ENCODE measurements at places on chromosomes 3 and 15.
A peak's percentile ranks its signal among the peaks of the same experiment; 100 is the strongest.

GRCh38 chr3:54087581-54088410, 34.6 kb upstream of the CACNA2D3 start:
- no peak for DNase-seq

GRCh38 chr3:38582941-38583645, 66.4 kb downstream of the SCN5A start:
- no peak for DNase-seq

DNA sequence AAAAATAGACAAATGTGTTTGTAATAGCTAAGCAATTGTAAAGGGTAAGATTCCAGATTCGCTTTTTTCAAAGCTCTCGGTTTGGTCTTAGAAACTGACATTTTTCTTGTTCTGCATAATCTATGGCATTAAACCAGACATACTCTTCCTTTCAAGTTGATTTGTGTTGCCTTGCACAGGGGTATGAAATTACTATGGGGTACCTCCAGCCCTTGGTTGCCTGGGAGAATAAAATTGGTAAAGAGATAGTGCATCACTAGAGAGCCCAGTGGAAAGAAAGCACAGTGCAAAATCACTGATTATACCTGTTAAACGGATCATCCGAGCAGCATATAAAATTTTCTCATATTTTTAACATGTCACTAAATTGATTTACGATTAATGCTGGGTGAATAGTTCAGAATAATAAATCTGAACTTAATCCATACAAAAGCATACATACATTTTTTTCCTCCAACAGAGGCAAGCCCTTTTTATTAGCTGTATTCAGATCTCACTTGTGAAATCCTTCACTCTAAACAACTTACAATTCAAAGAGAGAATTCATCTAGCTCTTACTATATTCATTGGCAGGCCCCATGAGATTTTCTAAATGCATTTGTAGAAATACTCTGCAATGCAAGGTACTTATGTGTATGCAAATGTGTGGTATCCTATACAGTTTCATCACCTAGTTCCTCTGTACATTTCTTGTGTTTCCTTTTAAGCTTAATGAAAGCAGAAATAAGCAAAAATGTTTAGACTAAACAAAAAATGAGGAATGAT, 224.4 kb downstream of the ROBO1 start:
- no peak for DNase-seq

- DNase-seq: no peak
Observed at GRCh38 chr3:116905794-116906193, 196.2 kb downstream of the TUSC7 start.

GRCh38 chr3:135905058-135905724, 60.3 kb upstream of the PPP2R3A start:
- no peak for DNase-seq

- DNase-seq: no peak
Observed at GRCh38 chr15:60172143-60172542, 168.0 kb downstream of the FOXB1 start.

DNA sequence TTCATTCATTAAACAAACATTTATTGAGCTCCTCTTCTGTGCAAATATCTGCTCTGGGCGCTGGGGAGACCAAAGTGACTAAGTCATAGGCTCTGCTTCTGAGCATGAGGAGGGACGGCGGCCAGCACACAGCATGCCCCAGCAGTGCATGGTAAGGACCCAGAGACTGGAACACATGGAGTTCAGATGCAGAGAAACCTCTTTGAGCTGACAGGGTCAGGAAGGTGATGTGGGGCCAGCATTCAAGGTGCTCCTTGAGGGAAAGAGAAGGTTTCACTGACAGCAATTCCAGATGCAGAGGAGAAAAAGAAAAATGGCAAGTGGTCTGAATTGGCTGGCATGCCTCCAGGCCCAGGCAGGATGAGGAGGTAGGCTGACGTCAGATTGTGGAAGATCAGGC, 234.5 kb downstream of the UACA start:
- no peak for DNase-seq

- no peak for DNase-seq
Observed at GRCh38 chr3:126467611-126467955, 8.1 kb downstream of the ZXDC start.

DNA sequence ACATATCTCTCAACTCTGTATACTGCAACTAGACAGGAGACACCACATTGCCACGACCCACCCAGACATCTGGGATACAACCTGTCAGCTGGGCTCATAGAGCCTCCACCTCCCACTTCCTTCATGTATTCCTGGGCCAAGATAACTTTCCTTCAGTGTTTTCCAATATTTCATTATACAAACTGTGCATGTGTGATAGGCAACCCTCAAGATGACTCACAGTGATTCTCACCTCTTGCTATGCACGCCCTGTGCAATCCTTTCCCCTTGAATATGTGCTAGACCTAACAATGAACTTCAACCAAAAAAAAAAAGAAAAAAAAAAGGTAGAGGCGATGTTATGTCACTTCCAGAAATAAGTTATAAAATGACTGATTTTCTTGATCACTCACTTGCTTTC, 138.0 kb upstream of the ALCAM start:
- DNase-seq: no peak

DNA sequence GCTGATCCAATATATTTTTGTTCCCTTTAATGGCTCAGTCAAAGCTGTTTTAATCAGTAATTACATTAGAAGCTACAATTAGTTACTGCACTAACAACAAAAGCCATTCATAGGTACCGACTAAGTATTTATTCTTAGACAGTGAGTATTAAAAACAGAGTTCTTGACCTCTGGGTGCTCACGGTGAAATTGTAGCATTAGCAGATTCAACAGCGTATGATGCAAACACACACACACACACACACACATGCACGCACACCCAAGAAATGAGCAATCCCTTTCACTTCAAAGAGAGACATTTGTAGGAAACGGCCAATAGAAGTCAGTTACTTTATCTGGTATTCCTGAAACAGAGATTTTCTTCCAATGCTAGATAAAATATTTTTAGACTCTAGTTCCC, 27.0 kb upstream of the MITF start:
- no peak for DNase-seq

- no peak for DNase-seq
Observed at GRCh38 chr3:192920411-192920810, 2.8 kb upstream of the MB21D2 start.

DNA sequence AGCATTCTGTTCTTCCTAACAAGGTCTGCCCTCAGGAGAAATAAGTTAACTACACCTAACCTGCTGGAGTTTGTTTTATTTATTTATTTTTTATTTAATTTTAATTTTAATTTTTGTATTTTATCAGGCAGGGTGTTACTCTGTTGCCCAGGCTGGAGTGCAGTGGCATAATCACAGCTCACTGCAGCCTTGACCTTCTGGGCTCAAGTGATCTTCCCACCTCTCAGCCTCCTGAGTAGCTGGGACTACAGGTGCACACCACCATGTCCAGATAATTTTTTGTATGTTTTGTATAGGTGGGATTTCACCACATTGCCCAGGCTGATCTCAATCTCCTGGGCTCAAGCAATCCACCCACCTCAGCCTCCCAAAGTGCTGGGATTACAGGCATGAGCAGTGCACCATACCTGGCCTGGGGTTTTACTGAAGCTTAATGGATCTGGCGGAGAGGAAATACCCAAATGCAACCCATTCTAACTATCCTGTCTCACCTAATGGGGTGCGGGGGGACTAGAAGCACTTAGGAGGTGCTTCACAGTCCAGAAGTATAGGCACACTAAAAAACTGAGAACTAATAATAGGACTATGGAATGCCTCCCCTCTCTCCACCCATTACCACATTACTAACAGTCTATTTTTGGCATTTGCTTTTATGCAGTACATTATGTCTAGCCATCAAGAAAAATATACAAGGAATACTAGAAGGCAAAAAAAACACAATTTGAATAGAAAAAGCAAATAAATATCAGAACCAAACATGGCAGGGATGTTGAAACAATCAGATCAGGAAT, 61.4 kb downstream of the TTBK2 start:
- DNase-seq: no peak

GRCh38 chr3:114600571-114600970, 306.7 kb downstream of the TIGIT start:
- no peak for DNase-seq

- DNase-seq: no peak
Observed at GRCh38 chr3:110106805-110107204, 769.5 kb upstream of the DPPA4 start.

GRCh38 chr3:74445541-74445940, 168.9 kb downstream of the CNTN3 start:
- DNase-seq: no peak

- peak; percentile 38 for DNase-seq
Observed at GRCh38 chr3:136862617-136863322, 762 bp downstream of the NCK1 start.

GRCh38 chr3:184343200-184343876, 5.9 kb downstream of the FAM131A start:
- no peak for DNase-seq

DNA sequence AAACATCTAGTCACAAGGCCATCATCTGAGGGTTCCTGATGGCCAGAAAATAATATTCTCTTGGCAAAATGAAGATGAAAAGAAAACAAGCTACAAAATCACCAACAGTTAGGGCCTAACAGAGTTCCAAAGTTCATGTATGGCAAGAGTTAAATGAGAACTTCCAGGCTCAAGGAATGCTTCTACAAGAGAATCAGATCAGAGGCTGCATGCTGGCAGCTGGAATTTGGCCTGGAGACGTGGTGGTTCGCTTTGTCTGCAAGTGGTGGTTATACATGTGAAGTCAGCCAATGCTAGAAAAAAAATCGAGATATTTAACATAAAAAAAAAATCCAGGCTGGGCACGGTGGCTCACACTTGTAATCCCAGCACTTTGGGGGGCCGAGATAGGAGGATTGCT, 5.6 kb downstream of the SIAH2 start:
- DNase-seq: no peak

GRCh38 chr3:36992806-36993325, at the start of gene EPM2AIP1:
Gene EPM2AIP1 (minus strand): TSS chr3:36993131. CDS start chr3:36993077, 54 bp downstream.
- no peak for DNase-seq

DNA sequence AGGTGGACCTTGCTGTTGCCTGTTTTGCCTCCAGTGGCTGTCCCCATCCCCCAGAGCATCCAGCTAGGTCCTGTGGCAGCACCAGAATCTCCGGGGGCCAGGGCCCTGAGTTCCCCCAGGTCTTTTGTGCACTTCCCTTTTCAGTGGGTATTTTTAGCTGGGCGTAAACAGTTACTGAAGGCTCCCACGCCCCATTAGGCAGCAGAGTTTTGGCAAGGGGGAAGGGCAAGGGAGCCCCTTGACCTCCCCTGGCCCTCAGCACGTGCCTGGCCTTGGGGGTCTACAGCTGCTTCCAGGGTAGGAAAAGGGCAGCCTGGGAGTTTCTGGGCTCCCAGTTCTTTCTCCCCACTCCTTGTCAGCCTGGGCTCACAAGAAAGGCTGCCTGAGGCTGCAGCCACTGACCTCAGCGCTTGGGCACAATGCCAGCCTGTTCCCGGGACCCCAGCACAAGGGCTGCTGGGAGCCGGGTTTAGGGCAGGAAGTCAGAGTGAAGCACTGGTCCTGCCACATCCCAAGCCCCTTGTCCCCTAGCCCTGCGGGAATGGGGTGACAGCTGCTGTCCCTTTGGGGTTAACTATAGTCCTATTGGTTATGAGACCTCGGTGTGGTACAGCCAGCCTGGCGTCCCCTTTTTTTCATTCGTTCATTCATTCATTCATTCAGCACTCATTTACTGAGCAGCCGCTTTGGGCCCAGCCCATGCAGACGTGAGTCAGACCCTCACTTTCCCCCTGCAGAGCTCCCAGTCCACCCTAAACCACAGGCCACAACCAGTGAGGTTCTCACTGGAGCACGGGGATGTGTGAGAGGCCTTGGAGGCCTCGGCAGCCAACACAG, 8.4 kb downstream of the CSK start:
- no peak for DNase-seq

DNA sequence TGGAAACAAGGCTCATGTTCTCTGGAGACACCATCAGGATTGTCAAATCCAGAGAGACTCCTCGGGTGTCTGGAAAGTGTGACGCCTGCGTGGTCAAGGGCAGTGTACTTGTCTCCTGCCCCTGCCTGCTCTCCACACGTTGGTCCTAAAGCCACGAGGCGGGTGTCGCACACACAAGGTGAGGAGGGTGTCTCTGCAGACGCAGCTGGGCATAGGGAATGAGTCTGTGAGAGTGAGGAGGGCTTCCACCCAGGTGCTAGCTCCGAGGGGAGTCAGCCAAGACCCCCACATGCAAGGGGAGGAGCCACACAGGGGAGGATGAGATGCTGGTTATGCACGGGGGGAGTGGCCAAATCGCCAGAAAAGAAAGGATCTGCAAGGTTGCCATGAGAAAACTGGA, 27.9 kb upstream of the OCA2 start:
- no peak for DNase-seq

DNA sequence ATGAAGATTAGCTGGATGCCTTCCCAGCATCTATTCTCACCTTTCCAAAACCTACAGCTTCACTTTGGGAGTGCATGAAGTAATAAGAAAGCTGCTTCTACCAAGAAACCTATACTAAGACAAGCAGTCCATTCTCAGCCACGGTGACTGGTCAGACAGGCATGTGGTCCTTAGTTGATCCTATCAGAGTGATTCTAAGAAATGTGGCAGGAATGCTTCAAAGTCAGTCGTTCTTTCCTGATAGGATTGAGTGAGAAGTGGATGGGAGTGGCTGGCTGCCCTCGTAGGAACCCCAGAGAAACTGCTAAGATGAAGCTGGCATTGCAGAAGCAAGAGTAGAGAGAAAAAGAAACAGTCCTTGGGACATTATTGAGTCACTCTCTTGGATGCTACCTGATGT, 16.6 kb downstream of the FOXB1 start:
- no peak for DNase-seq

- DNase-seq: no peak
Observed at GRCh38 chr15:42876224-42876623, 44.4 kb downstream of the TTBK2 start.

- peak; percentile 25 for DNase-seq
Observed at GRCh38 chr3:43855674-43856299, 165.0 kb downstream of the ABHD5 start.

- no peak for DNase-seq
Observed at GRCh38 chr15:29872716-29873115, 50.4 kb upstream of the TJP1 start.

DNA sequence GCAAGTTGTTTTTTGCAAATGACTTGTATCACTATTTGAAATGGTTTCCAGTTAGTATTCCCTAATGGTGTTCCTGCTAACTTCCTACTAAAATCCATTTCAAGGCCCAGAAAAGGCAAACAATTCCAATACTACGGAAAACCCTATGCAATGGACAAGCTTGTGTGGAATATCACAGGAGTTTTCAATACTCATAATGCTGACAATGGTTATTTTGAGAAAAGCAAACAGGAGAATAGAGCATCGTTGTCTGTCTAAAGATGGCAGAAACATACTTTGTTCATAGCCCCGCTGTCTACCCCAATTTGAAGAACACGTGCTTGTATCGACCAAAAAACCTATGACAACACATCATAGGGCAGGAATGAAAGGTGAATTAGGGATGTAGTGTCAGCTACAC, 327.9 kb downstream of the CHST2 start:
- DNase-seq: no peak

GRCh38 chr3:40649346-40649745, 124.6 kb downstream of the ZNF621 start:
- no peak for DNase-seq

DNA sequence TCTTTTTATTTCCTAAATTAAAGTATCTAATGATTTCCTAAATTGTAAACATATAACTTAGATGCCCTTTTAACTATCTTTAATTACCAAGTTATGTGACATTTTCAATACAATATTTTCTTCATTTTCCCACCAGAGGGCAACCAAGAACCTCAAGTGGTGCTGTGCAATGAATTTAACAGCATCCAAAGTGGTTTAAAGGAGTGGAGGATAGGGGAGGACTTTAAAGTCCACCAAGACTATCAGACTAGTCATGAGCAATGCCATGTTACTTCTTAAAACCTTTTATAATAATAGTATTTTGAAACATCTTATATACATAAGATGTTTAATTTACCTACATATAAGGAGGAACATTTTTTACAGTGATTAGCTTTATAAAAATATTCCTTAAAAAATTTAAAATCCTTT, 74.4 kb downstream of the DLG1 start:
- DNase-seq: no peak
